Ecto neural progenitor cell (in vitro differentiated cells): ENCODE measurements at places on chromosomes 4 and X.
A peak's percentile ranks its signal among the peaks of the same experiment; 100 is the strongest.

DNA sequence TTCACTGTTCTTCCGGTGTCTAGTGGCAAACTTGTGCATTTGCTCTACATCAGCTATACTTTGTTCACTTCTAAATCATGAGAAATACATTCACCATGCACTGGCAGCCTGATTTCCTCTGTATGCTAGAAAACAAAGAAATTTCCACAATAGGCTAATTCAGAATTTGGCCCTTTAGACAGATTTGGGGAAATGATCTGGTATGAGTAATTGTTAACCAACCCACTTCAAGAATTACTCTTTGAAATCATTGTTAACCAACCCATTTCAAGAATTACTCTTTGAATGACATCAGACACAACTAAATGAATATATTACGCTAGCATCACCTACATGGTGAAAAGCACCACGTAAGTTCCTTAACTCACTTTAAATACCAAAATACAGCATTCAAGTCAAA, 14.6 kb downstream of the APBB2 start:
- no peak for DNase-seq

- no peak for DNase-seq
Observed at GRCh38 chrX:12702509-12703091, 88.6 kb upstream of the PRPS2 start.

DNA sequence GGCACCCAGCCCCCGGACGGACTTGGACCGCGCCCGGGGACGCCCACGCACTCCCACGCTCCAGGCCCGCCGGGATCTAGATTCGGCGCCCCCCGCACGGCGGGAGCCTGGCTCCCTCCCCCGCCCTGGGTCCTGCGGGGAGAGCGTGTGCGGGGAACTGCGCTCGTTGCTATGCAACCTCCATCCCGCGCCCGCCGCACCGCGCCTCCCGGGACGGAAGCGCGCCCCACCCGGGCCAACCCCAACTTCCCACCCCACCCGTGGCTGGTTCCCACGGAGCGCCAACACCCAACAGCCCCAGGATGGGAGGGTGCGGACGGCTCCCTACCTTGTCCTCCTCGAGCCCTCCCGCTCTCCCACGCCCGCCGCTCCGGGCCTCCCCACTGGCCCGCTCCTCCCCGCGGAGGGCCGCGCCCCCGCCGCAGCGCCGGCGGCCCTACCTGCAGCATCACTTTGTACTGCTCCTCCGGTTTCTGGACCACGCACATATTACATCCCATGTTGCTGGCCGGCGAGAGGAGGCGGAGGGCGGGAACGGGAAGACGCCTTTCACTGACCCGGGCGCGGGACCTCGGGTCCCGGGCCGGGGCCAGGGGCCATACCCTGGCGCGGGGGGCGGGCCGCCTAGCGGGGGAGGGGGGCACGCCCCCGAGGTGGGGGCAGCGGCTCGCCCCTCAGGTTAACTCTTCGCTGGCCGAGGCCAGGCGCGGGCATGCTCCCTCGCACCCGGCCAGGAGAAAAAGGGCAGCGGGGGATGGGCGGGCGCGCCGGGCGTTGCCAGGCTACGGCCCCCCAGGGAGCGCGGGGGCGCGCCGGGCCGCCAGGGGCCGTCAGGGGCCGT, at the start of gene PDZD4:
Gene PDZD4, minus strand, starts transcription at position 746 of the 841 bp plus-strand sequence. Its CDS starts 246 bp downstream, at position 500.
- no peak for DNase-seq

DNA sequence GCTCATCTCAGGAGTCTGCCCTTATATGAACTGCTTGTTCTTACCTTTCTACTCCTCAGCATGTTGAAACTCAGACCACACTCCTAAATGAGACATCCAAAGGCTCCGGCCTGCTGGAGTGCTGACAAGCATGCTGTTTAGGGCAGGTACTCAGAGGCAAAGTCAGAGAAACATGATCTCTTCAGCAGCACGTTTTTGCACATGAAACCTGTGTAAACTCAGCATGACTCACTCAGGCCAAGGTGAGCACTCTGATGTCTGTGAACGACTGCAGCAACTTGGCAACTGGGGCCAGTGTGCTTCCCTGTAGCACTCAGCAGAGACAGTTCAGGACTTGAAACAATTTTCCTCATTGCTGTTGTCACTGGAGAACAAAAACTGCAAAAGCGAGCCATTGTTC, 109.6 kb downstream of the PACRGL start:
- no peak for DNase-seq

DNA sequence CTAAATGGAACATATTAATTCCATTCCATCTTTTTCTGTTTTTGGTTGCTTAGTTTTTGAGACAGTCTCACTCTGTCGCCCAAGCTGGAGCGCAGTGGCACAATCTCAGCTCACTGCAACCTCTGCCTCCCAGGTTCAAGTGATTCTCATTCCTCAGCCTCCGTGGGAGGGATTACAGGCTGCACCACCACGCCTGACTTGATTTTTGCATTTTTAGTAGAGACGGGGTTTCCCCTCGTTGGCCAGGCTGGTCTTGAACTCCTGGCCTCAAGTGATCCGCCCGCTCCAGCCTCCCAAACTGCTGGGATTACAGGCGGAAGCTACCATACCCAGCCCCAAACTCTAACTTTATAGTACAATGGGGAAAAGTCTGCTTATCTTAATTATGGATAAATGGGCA, 11.2 kb downstream of the HNRNPD start:
- DNase-seq: no peak

- DNase-seq: peak; percentile 60
Observed at GRCh38 chrX:102899940-102900916, 36.8 kb upstream of the RAB40AL start.

- no peak for DNase-seq
Observed at GRCh38 chr4:2806390-2807355, 13.8 kb downstream of the SH3BP2 start.

DNA sequence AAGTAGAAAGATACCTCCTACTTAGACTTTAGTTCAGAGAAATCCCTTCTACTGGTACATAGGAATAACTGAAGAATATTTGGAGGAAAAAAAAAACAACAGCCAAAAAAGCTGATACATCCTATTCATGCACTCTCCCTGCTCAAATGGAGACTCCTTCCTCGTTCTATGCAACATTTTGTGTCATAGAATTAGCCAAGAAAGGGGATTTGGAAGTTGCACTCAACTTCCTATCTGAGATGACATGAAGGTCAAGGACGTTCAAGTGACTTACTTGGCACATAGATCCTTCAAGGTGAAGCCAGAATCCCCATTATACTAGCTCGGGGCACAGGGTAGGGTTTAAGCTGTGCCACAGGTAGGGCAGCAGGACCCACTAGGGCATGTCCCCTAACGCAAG, 56.2 kb upstream of the S100G start:
- DNase-seq: no peak

DNA sequence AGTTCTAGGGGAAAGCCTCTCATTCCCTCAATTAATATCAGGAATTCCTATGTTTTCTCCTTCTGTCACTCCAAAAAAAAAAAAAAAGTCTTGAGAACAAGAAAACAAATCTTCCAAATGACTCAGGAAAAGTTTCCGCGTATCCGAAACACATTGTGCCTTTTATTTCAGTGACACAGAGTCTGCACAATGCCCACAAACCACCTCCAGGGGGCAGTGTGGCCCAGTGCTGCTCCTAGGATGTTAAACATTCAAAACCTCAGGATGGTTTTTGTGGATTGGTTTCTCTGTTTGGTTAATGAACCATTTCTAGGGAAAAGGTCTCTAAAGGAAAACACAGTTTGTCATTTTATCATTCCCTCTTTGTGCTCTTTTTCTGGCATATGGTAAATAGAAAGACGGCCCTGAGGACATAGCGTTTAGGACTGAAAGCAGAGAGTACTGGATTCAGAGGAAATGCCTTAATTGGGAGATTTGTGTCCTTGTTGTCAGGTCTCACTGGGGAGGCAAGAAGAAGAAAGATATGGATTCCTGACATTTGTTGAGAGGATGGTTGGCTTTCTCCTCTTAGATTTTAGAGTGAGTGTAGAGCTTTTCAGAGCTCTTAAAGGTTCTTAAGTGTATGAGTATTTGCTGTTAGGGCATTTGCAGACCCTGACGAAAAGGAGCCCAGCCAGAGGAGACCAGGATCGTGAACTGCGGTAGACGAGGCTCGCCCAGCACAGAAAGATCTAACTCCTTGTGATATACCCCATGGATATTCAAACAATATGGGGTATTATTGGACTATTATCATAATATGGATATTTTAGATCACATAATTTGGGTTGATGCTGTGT, 65.7 kb upstream of the MAP9 start:
- DNase-seq: peak; percentile 79
